ENCODE measurements at places on chromosomes 5 and 9.

- DNase-seq, result no peak
Observed at GRCh38 chr9:93092251-93092991, 3.6 kb upstream of the CARD19 start.

DNA sequence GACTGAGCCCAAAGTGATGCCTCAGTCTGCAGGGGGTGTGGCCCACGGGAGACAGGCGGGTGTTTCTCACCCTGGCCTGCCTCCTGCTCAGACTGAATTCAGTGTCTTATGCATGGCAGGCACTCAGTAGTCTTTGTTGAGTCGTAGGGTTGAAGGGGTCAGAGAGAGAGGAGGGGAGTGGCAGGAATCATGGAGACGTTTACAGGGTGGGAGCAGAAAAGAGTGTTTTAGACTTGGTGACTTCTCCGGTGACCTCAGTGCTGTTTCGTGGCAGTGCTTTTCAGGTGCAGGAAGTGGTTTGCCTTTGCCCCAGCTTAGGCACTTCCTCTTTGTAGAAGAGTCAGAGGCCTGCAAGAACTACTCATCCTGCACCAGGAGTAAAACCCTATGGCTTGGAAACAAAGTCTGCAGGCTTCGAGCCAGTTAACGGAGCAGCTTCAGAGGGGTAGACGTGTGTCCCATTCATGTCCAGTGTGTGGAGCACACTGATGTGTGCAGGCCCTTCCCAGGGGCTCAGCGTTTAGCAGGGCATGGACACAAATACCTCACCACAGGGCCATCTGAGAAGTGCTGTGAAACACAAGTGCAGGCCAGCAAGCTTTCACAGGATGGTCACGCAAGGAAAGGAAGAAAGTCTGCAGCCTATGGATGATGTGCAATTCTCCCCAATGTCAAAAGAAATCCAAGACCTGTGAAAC lies 24.5 kb upstream of the SEMA4D start:
- no peak for DNase-seq

DNA sequence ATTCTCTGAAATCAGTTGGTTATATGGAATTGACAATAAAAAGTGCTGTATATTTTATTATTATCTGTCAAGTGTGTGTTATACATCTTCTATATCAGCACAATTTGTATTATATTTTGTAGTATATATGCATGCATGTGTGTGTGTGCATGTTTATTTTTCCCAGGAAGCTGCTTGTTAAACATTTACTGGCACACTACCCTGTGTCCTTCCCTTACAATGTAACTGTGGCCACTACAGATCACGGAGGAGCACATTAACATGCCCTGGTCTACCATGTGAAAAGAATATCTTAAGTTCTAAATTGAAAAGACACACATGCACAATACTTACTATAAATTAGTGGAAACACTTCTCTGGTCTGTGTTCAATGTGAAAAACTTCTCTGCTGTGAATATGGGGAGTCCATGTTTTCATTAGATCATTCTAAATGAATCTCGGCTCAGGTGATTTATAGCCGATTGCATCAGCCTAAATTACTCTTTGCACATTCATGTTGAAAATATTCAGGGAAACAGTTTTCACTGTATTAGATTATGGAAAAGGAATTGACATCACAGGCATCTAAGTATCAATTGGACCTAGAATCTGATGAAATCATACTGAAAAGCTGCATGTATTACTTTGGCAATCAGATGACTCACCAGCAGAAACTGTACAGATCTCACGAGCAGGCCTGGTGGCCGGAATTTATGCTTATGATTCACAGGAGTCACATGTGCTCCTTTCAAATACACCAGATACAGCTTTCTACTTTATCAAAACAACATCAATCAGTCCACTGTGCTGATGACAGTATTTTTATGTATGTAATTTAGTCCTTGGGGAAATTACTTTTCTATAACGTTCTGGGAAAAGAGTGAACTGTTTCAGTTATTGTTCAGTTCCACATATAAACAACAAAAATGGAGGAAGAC lies 39.4 kb downstream of the LURAP1L start:
- no peak for DNase-seq

DNA sequence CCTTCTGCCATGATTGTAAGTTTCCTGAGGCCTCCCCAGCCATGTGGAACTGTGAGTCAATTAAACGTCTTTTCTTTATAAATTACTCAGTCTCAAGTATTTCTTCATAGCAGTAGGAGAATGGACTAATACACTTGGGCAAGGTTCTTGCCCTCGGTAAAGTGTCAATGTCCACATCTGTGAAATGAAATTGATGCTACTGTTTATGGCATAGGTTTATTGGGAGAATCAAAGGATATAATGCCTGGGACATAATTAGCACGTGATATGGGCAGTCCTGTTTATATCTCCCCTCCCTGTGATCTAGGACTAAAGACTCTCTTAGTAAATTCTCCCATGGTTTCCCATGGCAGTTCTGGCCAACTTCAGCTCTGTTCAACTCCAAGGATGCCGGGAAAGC lies 19.4 kb downstream of the TMEM174 start:
- DNase-seq, result no peak

GRCh38 chr5:39203951-39204350 lies 15.4 kb downstream of the FYB1 start:
- no peak for DNase-seq

DNA sequence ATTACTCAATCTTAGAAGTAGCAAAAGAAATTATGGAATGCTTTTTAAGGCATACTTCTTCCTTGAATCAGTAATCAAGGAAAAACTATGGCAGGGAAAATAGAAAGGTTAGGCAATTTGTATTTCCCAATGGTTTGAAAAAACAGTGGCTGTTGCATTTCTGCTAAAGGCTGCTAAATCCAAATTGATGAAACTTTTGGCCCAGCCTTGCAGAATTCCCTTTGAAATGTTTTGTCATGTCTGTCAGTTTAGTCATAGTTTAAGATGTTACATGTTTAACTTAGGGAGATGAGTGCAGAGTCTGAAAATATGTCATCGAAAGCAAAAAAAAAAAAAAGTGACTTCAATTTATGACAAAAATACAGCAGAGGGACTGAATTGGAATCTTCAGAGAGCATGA lies 878.9 kb upstream of the WWC1 start:
- no peak for DNase-seq

DNA sequence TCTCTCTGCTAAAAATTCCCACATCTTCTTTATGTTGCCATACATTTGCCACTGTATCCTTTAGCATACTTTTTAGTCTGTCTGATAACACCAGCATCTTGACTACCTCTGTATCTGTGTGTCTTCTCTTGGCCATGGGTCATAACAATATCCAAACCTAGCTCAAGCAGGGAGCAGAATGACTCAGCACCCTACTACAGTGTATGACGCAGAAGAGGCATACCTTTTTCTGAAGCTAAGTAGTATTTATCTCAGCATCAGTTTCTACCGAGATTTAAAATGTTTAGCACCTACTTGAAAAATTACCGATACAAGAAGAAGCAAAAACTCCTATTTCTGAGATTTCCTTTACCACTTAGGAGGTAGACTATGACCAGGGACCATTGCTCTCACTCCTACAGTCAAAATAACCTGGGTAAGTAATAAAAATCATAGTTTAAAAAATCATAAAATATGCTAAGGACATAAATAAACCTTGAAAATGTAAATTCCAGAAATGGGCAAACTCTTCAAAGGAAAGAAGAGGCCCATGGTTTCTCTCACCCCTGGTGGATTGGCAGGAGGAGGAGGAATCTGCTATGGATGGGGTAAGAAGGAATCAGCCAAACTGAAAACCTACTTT lies 286.5 kb downstream of the MAST4 start:
- DNase-seq, result no peak

- DNase-seq, result no peak
Observed at GRCh38 chr5:109573256-109573655, 116.5 kb upstream of the MAN2A1 start.

GRCh38 chr5:2111569-2112105 lies 228.9 kb upstream of the IRX4 start:
- DNase-seq, result no peak

DNA sequence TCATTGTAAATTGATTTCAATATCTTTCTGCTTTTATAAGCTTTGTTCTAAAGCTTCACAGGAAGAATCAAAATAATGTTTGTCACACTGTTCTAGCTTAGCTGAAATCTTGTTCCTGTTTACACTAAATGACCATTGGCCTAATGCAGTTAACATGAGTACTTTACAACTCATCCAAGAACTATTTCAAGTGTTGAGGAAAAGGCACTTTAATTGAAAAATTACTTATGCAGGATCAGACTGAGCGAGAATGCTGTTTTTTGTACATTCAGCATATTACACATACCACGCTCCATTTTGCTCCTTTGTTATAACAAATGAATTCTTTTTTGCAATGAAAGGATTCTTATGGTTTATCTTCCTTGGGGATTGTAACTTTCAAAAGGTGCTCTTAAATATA lies 22.4 kb upstream of the SMIM15 start:
- DNase-seq, result no peak

DNA sequence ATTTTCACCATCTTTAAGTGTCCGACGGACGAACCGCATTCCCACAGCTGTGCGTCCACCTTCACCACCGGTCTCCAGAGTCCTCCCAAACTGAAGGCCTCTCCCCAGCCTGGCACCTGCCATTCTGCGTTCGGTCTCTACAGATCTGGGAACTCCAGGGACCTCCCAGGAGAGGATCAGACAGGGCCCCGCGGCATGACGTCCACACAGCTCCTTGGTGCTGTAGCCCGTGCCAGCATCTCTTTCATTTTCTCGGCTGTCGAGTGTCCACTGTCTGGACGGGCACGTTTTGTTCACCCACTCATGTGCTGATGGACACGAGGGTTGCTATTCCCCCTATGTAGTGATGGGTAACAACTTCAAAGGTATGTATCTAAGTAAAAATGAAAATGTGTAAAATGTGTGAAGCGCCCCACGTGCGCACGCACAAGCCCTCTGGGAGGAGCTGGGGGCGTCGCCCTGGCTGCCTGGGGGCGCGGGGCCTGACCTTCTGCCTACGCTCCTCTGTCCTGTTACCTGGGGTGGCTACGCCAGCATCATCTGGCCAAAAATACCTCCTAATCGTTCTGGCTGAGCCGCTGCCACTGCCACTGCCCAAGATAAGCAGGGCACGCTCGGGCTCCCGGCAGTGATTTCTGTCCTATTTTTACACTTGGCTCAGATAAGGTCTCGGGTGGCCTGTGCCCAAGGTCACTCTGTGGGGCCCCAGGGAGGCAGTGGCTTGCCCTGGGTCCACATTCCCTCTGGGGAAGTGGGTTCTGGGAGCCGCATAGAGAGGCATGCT lies 10.8 kb upstream of the SLC12A7 start:
- DNase-seq, result no peak

GRCh38 chr9:37617832-37618231 lies 25.4 kb upstream of the TOMM5 start:
- DNase-seq, result no peak

- no peak for DNase-seq
Observed at GRCh38 chr9:18579536-18579935, 105.6 kb downstream of the ADAMTSL1 start.

GRCh38 chr9:93826209-93826608 lies 128.9 kb downstream of the BARX1 start:
- no peak for DNase-seq

DNA sequence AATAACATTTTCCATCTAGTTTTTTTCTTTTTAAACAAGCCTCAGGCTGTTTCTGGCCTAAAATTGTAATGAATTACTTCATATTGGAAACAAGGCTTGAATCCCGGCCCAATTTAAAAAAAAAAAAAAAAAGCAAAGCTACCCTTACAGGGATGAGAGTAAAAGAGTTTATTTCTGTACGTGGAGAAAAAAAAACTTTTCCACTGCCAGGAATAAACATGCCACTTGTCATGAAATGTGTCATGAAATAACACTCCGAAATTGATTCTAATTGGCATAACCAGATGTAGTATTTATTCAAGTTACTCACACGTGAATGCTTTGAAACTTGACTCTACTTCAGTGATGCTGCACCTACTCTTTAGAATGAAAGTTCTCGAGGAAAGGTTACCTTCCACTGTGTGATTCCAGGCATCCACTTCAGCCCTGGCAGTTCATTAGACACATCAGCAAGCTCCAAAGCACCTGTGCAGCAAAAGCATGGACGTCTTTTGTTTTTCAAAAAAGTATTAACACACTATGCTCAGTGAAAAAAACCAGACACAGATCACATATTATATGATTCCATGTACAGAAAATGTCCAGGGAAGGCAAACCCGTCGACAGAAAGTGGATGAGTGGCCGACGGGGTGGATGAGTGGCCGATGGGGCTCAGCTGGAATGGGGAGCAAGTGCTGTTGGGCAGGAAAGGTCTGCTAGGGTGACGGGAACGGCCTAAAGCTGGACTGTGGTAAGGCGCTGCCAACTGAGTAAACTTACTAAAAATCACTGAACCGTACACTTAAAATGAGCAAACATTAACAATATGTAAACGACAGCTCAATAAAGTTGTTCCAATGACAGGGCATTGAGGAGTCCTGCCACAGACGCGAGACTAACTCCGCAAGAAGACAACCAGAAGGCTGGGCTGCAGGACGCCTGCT lies 21.2 kb downstream of the NSUN2 start:
- DNase-seq, result no peak

DNA sequence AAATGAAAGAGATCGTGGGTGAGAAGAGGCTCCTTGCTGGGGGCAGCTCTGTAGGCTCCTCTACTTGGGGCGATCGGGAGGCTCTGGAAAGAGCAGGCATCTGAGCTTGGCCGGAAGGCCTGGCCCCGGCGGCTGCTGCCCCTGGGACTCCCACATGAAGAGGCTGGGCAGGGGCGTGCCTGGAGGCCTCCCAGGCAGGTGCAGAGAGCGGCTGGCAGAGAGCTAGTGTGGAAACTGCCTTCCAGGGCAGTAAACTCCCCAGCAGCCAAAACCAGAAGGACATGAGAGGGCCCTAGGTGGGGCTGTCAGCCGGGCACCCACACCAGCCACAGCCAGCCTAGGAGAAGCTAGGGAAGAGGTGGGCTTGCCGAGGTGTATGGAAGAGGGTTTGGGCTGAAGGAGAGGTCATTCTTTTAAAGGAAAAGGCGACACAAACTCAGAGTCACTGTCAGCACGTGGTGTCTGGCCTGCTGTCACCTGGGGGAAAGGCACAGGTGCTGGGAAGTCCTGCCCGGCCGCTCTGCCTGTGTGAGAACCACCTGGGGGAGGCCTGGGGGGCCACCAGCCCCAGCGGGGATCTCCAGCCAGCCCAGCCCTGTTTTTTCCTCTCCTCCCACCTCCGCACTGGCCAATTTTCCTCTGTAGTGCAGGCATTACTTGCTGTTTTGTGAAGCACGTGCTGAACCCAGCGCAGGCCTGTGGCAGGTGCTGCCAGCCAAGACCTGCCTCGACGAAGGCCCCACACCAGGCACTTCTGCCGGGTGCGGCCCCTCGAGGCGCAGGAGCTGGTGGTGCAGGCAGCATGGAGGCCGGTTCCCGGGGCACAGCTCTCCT lies 44.8 kb upstream of the EGFL7 start:
- DNase-seq, result no peak

- DNase-seq, result no peak
Observed at GRCh38 chr9:71446106-71446472, 322.2 kb downstream of the CEMIP2 start.

- DNase-seq, result no peak
Observed at GRCh38 chr9:134063571-134064450, 4.0 kb downstream of the BRD3 start.

DNA sequence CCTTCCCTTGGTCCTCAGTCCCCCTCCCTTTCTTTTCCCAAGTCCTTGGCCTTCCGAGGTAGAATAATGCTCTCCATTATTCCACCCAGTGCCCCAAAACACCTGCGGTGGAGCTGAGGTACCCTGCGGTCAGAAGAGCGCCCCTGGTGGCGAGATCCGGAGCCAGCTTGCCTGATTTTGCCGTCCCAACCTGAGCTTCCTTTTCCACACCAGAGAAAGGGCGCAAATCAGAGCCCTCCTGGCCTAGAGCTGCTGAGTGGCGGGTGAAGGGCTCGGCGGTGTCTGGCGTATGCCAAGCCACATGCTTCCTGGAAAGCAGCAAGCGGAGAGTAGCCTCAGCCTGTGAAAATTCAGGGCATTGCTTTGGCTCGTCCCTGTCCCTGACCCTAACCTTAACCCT lies 21.1 kb upstream of the CARTPT start:
- no peak for DNase-seq
